ENCODE measurements at places on chromosomes 3 and 15.

- no peak for DNase-seq
Measured at GRCh38 chr3:123552095-123552714, 32.6 kb downstream of the HACD2 start.

DNA sequence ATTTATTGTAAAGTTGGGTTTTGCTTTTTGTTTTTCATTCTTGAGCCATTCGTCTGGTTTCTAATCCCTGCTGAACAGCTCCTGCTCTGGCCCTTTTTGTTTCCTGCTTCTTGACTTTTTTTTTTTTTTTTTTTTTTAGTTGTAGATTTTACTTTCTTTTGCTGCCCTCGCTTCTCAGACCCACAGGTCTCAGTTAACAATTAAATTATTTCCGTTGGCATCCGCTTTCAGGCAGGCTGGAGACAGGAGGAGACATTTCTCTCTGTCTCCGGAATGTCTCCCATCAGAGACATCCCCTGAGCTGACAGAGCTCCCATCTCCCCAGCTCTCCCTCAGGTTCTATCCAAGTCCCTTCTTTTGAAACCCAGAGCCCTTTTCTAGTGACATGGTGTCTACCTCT, 68.6 kb downstream of the SLC6A6 start:
- DNase-seq, result no peak

DNA sequence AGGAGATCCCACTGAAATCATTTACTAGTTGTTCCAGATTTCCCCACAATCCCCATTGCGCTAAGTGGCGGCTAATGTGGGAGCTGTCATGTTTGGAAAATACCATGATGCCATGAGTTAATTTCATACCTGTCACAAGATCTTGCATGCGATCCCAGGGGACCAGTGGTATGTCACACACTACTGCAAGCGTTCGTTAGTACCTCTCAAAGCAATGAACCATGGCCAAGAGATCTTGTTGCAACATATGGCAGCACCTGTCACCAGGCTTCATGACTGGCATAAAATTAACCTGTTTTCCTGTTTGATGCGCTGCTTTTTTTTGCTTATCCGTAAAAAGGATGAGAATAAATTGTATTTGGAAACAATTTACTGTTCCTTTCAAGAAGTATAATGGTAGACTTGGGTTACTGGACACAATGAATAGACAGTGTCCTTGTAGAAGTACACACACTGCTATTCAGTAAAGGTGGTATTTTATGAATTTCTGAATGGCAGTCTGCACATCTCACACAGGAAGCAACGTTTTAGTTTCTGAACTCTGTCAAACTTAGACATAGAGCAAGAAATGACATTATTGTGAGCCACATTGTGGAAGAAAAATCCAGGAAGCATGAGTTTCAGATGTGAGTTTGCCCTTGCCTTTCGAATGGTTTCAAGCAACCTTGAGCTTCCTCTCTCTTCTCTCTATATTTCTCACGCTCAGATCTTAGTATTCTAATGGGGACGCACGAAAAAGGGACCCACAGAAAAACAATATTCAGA, 81.9 kb downstream of the CHL1 start:
- DNase-seq, result no peak

- DNase-seq, result no peak
Measured at GRCh38 chr15:89675606-89676005, 3.6 kb downstream of the PLIN1 start.

GRCh38 chr3:127413318-127413673, 125.5 kb upstream of the PRR20G start:
- no peak for DNase-seq

DNA sequence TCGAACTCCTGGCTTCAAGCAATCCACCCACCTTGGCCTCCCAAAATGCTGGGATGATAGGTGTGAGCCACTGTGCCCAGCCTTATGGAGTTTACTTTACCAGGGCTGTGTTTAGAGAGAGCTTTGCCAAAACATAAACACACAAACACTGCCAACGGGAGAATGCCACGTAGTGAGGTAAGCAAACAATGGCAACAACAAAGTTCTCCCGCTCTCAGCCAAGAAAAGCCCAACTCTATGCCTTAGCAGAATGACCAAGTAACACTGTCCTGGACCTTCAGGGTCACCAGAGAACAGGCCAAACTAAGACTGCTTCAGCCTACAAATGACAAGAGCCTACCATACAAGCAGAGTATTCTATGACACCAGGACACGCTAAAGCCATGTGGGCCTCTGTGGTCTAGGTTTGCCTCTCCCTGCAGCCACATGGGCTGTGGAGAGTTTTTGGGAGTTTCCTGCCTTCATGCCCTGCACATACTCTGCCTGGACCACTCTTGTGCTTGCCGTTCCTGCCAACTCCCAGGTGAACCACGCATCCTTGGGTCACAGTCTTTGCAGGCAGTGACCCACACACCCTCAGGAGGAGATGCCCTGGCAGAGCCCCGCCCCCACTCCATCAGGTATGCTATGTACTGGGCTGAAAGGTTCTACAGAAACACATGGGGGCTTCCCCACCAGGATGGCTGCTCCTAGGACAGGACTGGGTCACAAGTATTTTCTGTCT, 21.6 kb upstream of the CNBP start:
- no peak for DNase-seq

DNA sequence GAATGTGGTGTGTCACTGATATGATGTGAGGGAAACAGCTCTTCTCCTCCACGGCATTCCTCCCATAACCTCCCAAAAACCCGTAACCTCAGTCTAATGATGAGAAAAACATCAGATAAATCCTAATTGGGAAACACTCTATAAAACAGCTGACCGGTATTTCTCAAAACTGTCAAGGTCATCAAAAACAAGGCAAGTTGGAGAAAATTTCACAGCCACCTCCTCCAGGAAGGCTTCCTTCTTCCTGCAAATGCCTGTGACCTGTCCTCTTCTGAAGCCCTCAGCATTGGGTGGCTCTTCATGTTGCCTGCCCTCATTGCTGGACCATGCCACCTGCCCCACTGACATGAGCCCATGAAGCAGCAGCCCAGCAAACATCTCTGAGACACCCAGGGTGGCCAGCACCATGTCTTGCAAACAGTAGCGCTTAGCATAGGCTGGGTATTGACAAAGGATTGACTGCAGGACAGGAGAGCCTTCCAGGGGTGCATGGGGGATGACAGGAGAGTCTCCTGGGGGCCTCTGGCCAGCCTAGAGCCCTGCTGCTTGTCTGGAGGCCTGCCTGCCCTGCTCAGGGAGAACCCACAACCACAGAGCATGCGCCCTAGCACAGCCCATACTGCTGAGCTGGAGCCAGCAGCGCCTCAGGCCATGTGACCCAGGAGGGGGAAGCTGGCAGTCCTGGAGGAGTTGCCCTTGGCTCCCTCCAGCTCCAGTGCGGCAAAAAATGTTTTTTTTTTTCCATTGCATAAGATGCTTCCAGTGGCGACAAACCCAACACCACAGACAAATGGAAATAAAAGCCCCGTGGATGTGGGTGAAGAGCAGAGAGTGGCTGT, 49.7 kb downstream of the XXYLT1 start:
- DNase-seq, result no peak

DNA sequence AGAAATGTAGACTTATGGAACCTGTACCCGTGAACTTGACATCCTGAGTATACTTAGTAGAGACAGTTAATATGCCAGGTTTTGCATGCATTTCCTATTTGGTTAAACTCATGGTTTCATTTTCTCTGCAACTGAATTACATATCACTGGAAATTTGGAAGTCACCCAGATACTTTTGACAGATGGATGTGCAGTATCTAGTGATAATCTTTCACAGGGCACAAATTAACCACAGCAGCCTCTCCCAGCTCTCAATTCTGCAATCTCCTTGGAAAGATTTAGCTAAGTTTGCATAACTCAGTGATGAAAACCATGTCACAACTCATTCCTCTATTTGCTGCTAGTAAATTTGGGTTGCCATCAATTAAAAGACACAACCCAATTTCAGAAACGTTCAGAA, 162.3 kb upstream of the TPM1 start:
- DNase-seq, result no peak

- DNase-seq, result no peak
Measured at GRCh38 chr15:33894193-33894592, 74.1 kb upstream of the CHRM5 start.

DNA sequence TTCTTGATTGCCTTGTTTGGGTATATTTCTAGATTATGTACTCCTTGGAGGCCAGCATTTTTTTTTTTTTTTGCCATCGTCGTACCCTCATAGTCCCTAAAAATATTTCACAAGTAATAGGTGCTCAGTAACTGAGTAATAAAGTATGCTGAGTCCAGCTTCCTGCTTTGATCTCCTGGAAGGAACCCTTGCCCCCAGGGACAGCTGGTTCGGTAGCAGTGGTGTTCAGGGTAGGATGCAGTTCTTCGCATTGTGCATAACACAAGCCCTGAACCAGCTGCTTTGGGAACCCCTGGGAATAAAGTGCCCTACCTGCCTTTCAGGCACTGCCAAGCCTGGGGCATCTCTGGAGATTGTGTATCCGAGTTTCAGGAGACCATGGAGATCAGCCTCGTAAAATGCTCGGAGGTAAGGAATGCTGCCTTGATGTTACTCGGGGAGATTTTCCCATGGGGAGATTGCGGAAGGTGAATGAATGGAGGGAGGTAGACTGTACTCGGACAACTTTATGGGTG, 7.6 kb downstream of the MYZAP start:
- DNase-seq, result no peak

DNA sequence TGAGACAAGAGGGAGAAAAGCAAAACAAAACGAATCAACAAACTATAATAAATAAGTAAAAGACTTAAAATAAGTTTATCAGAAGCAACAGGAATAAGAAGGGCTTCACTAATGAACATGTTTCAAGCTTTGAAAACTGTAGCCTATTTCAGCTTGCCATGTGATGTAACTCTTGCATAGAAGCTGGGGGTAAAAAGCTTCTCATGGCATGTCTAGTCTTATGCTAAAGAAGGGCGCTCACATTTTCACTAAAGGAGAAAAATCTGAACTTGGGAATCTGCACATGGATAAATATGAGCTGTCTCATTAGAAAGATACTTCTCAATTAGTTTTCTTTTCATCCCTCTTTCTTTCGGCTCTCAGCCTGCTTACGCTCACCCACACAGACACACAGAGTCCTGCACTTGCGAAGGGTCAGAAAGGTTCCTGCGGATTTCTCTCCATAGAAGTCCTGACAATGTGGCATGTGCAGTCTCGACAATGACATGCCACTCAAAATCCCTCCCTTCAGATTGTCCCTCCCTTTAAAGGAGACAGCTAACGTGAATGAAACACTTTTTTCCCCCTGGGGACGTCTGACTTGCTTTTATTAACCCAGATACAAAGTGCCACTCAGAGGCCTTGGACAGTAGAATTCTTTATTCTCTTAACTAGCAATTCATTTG, 568.9 kb upstream of the NR2F2 start:
- DNase-seq, result no peak

- DNase-seq, result no peak
Measured at GRCh38 chr3:43290956-43291355, 4.6 kb downstream of the SNRK start.

DNA sequence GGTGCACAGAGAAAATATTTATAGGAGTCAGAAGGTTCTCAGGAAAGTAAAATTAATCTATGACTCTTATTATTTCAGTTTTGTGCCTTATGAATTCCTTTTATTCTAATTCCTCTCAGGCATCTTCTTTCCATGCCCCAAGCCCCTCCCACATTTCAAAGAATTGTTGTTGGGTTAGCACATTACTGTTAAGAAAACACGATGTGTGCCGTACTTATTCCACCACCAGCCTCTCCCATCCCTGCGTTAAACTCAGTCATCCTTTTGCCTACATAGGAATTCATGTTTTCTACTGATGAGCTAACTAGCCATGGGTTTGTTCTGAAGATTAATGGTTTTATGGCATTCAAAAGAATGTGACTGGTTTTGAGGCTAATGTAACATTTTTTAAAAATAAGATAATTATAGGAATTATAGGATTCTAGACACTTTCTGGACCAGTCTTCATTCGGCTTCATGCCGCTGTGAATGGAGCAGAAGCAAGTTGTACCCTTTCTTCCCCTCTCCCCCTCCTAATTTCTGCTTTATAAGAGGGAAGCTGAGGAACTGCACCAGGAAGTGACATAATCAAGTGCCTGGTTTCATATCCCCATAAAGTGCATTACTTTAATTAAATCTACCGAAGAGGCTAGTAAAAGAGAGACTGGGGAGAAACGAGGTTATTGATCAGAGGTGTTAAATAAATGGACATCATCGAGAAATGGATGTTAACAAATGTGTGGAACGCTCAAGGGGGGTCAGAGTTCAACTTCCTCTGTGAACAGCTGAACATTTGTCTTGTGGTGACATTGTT, 12.3 kb upstream of the MB21D2 start:
- no peak for DNase-seq

- no peak for DNase-seq
Measured at GRCh38 chr3:194368918-194369317, 625 bp downstream of the LRRC15 start.

DNA sequence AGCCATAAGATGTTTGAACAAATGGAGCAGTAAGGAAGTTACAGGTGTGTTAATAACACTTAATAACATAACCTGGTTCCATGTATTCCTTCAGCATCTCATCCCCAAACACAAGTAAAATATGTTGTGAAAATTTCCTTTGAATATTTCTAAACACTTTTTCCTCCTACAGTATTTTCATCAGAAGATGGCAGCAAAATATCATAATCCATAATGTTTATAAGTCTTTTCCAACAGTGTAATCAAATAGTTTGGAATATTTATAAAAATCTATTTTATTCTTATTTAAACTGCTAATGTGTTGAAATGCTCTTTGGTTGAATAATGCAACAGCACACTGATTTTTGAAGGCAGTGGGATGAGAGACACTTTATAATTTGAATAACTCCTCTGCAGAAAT, 1020.5 kb downstream of the OTOL1 start:
- no peak for DNase-seq

GRCh38 chr3:179174316-179174715, 26.2 kb downstream of the PIK3CA start:
- no peak for DNase-seq

DNA sequence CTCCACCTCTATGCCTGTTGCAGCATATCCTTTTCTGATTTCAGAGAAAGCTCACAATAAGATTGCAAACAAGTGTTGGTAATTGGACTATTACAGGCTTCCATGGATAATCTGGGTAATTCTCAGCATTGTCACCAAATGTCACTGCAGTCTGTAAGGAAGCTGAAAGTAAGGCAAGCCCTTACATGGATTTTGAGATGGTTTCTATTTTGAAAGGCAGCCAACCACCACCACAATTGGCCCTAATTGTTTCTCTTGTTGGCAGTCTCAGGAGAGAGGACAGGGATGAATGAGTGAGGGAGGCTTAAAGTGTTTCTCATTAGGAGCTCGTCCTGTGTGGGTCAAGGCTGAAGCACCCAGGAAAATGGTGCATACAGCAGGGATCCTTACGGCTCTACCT, 879.9 kb downstream of the TUSC7 start:
- DNase-seq, result no peak

DNA sequence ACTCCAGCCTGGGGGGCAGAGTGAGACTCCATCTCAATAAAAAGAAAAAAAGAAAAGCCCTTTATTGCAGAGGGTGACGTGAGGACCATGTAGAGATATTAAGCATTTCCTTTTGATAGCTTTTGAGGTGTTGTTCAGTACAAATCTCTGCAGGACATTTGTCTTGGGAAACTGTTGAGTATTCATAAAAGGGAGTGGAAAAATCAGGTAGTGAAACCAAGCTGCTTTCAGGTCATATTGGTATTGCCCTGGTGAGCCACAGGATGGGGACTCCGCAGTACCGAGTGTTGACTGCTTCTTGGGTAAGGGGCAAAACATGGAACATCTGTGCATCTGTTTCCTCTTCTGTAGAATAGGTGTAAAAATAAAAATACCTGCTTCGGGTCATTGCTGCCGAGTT, 9.9 kb downstream of the ITPR1 start:
- no peak for DNase-seq

GRCh38 chr3:57274845-57275244, 17.6 kb downstream of the ASB14 start:
- no peak for DNase-seq

Measured in H1 (cell line).